Pericardium fibroblast (primary cell): ENCODE measurements at places on chromosomes 11 and 22. TPM values are rescaled to one million over a fixed set of nuclear protein-coding genes. Genes with fewer than 3 reads are reported as not detected.

ENTHD1 gene
- total RNA-seq, result not detected in 2 replicates

SLC22A8 gene
- total RNA-seq, result not detected in 2 replicates

OR4C11 gene
- not detected in 2 replicates for total RNA-seq

C22orf42 gene
- not detected in 2 replicates for total RNA-seq

TPBGL gene
- under 0.01 and 0.51 TPM in 2 replicates for total RNA-seq

BTG4 gene
- total RNA-seq, result not detected in 2 replicates

APOA5 gene
- total RNA-seq, result not detected in 2 replicates

SAC3D1 gene
- 19.7 and 23.5 TPM in 2 replicates for total RNA-seq

SMIM35 gene
- total RNA-seq, result not detected in 2 replicates

MS4A8 gene
- not detected in 2 replicates for total RNA-seq

KDM4E gene
- total RNA-seq, result not detected in 2 replicates

OR56A1 gene
- not detected in 2 replicates for total RNA-seq

OR1S2 gene
- total RNA-seq, result not detected in 2 replicates

C1QTNF5 gene
- total RNA-seq, result 42.8 and 52.9 TPM in 2 replicates

PGA5 gene
- not detected in 2 replicates for total RNA-seq

APOL2 gene
- 38.4 and 45.0 TPM in 2 replicates for total RNA-seq

INSC gene
- total RNA-seq, result 0.17 TPM in 1 of 2 replicates, not detected in the other

HTR3B gene
- not detected in 2 replicates for total RNA-seq

GRAMD1B gene
- total RNA-seq, result 0.23 and 0.94 TPM in 2 replicates

FOLR3 gene
- total RNA-seq, result not detected in 2 replicates

CXCR5 gene
- not detected in 2 replicates for total RNA-seq

LDHAL6A gene
- not detected in 2 replicates for total RNA-seq

CCDC87 gene
- 0.26 and 0.58 TPM in 2 replicates for total RNA-seq

NRIP3 gene
- total RNA-seq, result 0.94 and 1.1 TPM in 2 replicates
